ENCODE measurements at places on chromosomes 13 and 19.

DNA sequence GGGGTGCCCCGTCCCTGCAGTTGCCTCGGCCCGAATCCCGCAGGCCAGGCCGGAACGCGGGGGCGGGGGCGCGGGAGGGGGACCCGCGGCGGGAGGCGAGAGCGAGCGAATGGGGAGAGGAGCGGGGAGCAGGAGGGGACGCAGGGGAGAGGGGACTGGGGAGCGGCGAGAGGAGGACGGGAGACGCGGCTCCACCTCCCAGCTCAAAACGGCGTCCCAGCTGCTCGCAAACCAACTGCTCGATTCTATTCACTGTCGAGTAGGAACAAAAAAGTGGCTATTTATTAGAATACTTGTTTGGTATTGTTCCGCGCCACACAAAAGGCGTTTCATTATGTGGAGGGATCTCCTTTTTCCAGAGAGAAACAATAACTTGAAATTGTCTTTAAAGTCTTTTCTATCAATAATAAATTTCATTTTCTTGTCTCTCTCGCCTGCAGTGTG, 10.6 kb upstream of the SOX1 start:
- DNase-seq = no peak

DNA sequence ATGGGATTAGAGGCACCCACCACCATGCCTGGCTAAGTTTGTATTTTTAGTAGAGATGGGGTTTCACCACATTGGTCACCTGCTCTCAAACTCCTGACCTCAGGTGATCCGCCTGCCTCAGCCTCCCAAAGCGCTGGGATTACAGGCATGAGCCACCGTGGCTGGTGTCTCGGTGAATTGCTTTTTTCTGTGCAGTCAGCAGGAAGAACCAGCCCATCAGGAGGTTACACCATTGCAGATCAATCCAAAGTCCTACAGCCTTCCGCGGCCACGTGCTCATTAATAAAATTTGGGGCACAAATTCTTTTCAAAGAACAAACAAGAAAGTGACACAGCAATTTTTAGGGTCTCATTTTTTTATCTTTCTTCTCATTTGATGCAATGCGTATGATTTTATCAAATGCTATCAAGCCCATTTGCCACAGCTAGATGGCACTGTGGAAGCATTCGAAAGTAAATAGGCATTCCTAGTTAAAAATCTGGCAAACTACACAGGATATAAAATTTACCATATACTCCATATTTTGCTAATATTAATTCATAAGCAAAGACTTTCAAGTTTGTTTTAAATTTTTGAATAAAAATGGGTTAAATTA, 54.4 kb upstream of the ZNF835 start:
- DNase-seq = no peak

DNA sequence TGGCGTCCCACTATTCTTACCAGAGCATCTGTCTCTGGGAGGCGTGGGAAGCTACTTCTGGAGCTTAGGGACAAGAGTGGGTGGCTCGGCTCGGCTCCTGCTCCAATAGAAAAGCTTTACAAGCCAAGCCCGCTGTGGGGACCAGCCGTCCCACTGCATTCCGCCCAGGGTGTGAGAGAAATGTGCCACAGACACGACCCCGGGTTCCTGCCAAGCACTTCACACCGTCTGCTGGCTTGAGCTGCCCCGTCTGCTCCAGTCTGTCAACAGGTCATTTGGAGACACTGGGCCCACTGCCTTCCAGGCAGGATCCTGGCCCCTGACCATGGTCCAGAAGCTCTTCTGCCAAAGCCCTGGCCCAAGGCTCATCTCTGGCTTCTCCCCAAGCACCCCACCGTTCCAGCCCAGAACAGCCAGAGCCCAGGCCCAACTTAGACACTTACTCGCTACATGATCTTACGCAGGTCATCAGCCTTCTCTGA, 6.5 kb upstream of the FKRP start:
- no peak for DNase-seq

GRCh38 chr13:76466043-76466442, 420.2 kb downstream of the KCTD12 start:
- DNase-seq = no peak
